ACHN (cell line): ENCODE measurements at places on chromosomes 11 and 22.
A peak's percentile ranks its signal among the peaks of the same experiment; 100 is the strongest.

DNA sequence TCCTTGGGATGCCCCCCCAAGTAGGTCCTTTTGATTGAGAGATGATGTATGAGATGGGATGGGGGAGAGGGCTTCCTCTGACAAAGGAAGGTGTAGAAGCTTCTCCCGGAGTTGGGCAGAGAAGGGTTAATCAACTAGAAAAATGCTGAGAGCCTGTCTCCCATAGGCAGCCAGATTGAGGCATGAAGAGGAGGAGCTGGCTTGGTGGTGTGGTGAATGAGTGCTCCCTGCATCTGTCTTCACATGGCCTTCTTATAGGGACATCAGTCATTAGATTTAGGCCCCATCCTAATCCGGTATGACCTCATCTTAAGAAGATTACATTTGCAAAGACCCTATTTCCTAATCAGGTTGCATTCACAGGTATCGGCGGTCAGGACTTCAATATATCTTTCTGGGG is 61.1 kb downstream of the NFAM1 start:
- no peak for DNase-seq

DNA sequence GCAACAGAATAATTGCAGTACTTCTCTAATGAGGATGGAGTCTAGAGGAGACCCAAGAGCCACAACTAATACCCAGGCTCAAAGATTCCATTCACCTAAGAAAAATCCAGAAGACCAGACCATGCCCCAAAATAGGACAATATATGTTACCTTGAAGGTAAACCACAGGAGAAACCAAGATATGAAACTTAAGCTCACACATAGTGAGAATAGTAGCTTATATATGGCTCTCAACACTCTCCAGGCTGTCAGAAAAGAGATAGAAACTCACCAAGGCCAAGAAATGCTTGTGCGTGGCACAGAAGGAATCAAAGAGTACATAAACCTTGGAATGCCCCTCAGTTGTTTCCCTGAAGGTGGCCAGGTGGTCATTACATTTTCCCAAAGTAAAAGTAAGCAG is 9.1 kb downstream of the FAM111A start:
- no peak for DNase-seq

GRCh38 chr22:34702279-34702678 is 363.7 kb upstream of the ISX start:
- no peak for DNase-seq

DNA sequence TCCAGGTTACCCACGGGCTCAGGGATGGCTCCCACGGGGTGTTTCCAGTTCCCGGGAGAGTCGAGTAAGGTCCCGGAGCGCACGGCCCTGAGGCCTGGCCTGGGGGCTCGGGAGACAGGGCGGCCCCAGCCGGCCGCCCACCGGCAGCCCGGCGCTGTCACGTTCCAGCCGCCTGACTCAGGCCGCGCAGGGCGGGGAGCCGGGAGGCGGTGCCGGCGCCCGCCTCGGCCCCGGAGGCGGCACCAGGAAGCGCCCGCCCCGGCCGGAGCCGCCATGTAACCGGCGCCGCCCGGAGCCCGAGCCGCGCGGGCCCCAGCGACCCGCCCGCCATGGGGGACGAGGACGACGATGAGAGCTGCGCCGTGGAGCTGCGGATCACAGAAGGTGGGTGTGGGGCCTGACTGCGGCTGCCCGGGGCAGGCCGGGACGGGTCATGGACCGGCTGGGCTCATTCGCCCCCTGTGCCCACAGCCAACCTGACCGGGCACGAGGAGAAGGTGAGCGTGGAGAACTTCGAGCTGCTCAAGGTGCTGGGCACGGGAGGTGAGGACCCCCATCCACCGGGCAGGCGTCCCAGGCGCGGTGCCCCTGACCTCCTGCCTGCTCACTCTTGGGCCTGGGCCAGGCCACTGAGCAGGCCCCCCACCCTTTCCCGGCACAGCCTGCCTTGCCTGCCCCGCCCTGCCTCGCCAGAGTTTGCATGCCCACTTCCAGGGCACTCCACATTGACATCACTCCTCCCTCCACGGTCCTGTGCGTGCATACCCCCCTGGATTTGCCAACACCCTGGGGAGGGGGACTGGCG is at the start of gene RPS6KA4:
RPS6KA4 (plus strand) TSS at position 256 of the 805 bp plus-strand sequence; CDS start at position 330, 74 bp downstream.
- DNase-seq, result peak; percentile 68

- no peak for DNase-seq
Observed at GRCh38 chr22:24417901-24418641, 9.3 kb upstream of the ADORA2A start.

DNA sequence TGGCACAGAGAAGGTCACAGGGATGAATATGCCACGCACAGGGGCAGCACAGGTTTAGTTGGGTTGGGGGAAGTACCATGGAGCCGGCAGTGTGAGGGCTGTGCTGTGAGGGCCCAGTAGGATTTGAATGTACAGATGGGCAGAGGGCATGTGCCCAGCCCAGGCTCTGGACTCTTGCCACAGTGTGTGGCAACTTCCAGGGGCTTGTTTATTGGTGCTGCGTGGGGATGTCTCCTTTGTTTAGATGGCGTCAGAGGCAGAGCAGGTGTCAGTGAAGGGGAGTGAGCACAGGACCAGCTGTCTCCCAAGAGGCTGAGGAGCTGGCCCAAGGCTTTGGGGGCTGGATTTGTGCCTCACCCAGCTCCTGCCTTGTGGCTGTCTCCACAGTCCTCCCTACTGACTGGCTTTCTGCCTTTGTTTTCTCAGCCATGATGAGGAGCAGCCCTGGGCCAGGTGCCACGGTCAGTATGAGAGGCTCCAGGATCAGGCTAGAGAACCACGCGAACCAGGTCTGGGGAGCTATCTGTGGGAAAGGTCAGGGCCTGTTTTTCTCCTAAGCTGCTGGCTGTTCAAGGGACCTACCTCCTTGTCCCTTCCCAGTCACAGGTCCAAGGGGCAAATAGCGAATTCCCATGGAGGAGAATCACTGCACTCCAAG is 21.9 kb downstream of the SUN2 start:
- no peak for DNase-seq

DNA sequence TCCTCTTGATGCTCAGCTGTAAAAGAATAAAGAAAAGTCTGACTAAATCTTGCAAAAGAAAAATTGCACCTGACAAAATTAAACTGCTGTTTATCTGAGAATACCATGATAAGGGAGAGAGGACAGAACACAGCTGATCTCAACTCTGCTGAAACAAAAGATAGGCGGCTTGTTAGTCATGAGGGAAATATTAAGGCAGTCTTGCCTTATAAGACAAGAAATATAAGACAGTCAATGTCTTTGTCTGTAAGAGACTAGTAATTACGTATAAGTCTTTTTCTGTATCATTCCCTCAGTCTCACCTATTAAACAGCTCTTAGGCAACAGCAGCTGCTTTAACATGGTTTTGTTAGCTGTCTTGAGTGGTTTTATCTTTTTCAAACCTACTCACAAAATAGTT is 296.6 kb downstream of the LUZP2 start:
- DNase-seq, result no peak

DNA sequence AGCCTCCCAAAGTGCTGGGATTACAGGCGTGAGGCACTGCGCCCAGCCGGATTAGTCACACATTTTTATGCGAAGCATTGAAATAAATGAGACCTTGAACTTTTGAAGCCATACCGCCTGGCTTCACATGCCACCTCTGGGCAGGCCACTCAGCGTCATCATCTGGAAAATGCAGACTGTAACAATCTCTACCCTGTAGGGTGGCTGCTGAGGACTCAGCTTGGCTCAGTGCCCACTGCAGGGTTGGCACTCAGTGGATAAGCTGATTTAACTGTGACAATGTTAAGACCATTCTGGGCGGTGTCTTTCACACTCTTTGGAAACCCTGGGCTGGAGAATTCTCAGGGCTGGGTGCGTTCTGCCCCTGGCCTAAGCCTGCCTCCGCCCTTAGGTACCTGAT is 8.5 kb downstream of the SH3BP1 start:
- DNase-seq, result no peak

GRCh38 chr22:37545703-37546436 is 14.4 kb upstream of the CDC42EP1 start:
- DNase-seq, result peak; percentile 89

DNA sequence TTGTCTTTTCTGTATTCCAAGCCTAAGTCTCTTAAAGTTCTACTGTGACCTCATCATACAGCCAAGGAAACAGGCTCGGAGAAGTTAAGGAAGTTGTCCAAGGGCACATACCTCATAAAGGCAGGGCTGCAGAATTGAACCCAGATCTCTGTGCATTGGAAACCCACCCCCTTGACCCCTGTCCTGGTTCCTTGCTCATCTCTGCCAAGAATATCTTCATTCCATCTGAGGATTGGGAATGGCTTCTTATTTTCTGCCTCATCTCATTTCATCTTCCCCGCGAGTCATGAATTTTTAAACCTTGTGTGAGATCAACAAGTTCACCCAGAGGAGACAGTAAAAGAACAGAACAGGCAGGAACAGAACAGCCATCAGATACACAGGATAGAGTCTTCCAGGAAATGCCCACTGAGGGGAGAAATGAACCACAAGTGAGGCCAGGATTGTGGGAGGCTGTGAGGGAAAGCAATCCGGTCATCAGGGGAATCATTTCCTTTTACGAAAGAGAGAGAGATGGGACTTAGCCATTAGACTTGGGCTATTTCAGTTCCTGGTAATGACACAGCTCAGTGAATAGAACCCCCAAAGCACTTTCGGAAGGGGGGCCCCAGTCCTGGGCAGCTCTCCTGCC is 34.4 kb upstream of the LRRC10B start:
- DNase-seq, result no peak

GRCh38 chr11:123054301-123055065 is 7.5 kb downstream of the HSPA8 start:
- peak; percentile 74 for DNase-seq

GRCh38 chr11:59273373-59273841 is 60.7 kb upstream of the MPEG1 start:
- DNase-seq, result no peak

DNA sequence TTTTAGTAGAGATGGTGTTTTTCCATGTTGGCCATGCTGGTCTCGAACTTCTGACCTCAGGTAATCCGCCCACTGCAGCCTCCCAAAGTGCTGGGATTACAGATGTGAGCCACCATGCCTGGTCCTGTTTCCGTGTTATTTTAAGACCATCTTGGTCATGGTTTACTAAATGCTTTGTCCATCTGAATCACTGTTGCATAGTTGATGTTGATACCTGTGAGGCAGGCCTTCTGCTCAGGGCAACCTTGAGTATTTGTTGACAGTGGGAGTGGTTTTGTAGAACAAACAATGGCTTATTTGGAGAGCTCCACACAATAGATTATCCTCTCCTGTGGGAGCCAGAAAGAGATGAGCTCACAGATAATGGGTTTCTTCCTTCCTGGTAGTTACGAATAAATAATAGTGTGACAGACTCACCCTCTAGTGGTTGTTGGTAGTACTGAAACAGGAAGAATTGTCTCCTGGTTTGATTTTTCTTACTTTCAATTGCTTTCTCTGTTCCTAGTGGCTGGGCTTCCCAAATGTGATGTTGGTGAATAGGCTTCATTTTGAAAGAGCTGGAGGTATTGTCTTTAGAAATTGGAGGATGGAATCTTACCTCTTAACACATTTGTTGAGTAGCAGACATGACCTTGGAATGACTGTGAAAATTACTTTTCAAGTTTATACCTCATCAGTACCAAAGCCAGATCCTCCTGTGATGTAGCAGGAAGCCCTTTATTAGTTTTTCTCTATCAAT is 39.0 kb downstream of the CTNND1 start:
- DNase-seq, result peak; percentile 63

- DNase-seq, result no peak
Observed at GRCh38 chr22:21842946-21843345, 24.5 kb downstream of the MAPK1 start.

DNA sequence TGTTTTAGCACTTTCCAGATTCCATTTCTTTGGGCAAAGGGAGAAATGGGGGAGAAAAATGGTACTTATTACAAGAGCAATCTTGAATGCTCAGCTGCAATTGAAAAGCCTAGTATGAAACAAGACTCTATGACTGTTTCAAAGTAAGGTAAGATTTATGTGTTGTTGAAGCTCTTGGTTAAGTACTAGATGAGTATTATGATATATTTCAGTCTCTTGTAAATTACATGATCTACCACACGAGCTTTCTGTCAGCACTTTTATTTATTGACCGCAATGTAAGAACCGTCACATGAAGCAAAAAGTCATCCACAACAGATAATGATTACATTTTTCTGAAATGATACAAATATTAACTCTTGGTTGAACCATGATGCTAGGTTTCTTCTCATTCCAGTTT is 906.7 kb upstream of the CHORDC1 start:
- DNase-seq, result no peak

GRCh38 chr11:8867035-8867434 is 44.0 kb upstream of the AKIP1 start:
- DNase-seq, result no peak

DNA sequence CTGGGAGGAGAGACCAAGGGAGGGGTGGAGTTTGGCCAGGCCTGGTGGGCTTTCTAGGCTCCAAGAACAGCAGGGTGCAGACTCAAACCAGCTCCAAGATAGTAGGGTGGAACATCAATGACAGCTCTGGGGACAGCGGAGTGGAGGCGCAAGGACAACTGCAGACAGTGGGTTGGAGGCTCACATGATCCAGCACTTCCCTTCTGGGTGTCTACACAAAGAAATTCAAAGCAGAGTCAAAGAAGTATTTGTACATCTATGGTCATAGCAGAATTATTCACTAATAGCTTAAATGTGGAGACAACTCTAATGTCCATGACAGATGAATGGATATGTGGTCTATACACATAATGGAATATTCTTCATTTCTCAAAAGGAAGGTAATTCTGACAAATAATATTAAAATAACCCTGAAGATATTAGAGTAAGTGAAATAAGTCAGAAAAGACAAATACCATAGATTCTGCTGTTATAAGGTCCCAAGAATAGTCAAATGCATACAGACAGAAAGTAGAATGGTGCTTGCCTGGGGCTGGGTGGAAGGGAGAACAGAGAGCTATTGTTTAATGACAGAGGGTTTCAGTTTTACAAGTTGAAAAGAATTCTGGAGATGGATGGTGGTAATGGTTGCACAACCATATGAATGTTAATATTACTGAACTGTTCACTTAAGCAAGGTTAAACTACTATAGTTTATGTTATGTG is 5.5 kb upstream of the GAB4 start:
- no peak for DNase-seq
